ENCODE measurements at places on chromosomes 16 and 17.

- DNase-seq: no peak
These were observed 101.1 kb downstream of the MSI2 start for GRCh38 chr17:57357392-57357784.

DNA sequence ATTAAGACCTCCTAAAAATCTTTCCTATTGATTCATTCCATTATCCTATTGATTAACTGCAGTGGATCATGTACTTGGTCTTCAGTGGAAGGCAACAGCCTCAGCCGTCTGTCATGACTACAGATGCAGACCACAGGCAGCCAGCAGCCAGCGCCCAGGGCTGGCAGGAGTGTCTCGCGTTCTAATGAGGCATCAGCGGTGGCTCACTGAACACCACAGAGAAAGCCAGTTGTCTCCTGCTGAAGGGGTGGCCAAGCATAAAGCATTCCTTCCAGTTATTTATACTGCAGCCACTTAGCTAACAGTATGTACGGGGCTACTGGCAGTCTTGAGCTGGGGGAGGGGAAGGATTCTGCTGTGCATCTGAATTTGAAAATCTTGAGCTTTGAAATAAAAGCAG lies 214.3 kb downstream of the IRX3 start:
- no peak for DNase-seq

DNA sequence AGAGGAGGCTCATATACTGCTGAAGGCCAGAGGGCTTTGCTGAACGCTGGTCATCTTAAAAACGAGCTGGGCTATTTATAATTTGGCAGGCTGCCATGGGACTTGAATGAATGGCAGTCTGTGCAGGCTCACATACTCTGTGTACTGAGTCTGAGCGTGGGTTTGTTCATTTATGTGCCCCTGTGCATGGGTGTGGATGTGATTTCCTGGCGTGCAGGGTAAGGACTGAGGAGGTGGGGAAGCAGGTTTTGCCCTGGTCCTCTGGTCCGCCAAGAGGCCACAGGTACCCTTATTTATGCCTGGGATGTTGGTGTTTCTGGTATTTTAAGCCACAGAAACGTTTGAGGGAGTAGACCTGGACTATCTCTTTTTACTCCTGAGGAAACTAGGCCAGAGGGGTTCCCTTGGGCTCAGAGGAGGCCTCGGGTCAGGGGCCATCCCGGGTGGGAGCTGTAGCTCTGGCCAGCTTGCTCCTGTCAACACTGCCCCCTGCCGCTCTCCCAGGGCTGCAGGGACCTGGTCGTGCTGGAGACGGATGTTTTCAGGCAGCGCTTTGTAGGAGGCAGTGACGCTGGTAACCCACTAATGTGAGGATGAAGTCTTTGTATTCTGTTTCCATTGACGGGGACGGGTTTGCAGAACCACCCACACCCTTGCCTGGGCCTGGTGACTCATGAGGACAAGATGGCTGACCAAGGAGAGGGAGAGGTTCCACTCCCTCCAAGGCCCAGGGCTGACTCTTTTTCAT lies 184.4 kb downstream of the MSI2 start:
- DNase-seq: peak; percentile 63

GRCh38 chr17:79046916-79047280 lies 22.9 kb downstream of the C1QTNF1 start:
- no peak for DNase-seq

DNA sequence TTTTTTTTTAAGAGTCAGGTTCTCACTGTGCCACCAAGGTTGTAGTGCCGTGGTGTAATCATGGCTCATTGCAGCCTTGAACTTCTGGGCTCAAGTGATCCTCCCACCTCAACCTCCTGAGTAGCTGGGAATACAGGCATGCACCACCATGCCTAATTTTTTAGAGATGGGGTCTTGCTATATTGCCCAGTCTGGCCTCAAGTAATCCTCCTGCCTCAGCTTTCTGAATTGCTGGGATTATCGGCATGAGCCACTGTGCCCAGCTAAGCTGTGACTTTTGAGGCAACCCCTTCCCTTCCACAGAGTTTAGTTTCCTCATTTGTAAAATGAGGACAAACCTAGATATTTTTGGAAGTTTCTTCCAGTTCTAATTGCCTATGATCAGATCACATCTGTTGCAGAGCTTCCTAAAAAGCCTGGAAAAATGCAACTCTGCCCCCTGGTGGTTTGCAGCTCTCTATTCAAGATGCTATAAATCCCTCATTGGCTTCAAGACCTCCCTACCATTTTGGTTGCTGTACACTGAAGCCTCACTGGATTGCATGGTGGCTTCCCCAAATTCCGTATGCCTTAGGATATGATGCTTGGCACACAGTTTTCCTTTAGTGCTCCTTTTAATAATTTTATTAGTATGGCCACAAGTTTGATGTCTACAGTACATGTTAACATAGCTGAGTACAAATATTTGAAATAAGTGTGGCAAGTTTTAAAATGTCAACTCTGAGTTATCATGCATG lies 19.3 kb downstream of the GDE1 start:
- DNase-seq: peak; percentile 44

- no peak for DNase-seq
These were observed 11.4 kb upstream of the OR4D1 start for GRCh38 chr17:58136669-58137279.

GRCh38 chr16:52705122-52705521 lies 158.2 kb upstream of the TOX3 start:
- DNase-seq: no peak

DNA sequence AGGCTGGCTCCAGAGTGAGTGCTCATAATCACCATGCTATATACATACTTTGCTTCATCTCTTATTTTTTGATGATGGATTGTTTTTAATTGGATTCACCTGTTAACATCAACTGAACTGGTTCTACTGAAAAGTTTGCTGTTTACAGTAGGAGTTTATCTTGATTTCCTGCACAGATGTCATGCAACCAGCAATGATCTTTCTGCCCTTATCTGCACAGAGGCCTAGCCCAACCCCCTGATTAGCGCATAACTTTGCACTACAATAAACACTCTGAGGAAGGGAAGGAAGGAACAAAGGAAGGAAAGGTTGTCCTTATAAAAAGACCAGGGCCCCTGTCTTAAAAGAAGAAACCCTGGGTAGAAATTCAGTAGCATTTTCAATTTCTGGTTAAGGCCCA lies 152.9 kb downstream of the RGS9 start:
- DNase-seq: no peak

- DNase-seq: peak; percentile 74
These were observed at the start of gene RAPGEFL1 for GRCh38 chr17:40177275-40177874. Gene RAPGEFL1 (plus strand): TSS chr17:40177470. CDS start chr17:40177862, 392 bp downstream.

- no peak for DNase-seq
These were observed 21.4 kb upstream of the ARHGAP17 start for GRCh38 chr16:25036561-25036960.

GRCh38 chr16:11328172-11329070 lies 16.8 kb upstream of the RMI2 start:
- no peak for DNase-seq

- no peak for DNase-seq
These were observed 918 bp upstream of the MRM1 start for GRCh38 chr17:36600465-36600864.

GRCh38 chr16:72312828-72313227 lies 140.9 kb upstream of the PMFBP1 start:
- DNase-seq: no peak

GRCh38 chr16:75105306-75106061 lies 11.1 kb downstream of the LDHD start:
- no peak for DNase-seq

DNA sequence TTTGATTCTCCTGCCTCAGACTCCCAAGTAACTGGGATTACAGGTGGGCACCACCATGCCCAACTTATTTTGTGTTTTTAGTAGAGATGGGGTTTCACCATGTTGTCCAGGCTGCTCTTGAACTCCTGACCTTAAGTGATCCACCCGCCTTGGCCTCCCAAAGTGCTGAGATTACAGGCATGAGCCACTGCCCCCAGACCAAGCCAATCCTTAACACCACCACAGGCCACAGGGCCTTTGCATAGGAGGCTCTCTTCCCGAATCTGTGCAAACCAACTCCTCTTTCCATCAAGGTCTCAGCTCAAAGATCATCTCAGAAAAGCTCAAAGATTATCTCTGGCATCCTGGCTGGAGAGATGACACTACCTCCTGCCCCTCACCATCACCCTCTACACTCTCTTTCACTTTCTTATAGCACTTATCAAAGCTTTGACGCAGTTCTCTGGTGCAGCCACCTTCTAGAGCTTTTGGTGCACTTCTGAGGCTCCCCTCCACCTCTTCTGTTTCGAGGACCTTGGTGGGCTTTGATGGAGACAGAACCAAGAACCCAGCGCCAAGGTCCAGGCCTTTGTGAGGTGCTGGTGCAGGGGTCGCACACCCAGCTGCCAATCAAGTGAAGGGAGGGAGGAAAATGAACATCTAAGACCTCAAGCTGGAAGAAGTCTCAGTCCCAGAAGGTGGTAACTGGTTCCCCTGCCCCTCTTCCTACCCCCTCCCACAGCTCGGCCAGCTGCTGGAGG lies 23.2 kb upstream of the PHB1 start:
- no peak for DNase-seq

GRCh38 chr17:57626520-57627210 lies 118.4 kb downstream of the CCDC182 start:
- no peak for DNase-seq

- peak; percentile 76 for DNase-seq
These were observed 44.3 kb downstream of the SOCS3 start for GRCh38 chr17:78315355-78316114.

- no peak for DNase-seq
These were observed 708 bp upstream of the NFAT5 start for GRCh38 chr16:69564845-69565670.

DNA sequence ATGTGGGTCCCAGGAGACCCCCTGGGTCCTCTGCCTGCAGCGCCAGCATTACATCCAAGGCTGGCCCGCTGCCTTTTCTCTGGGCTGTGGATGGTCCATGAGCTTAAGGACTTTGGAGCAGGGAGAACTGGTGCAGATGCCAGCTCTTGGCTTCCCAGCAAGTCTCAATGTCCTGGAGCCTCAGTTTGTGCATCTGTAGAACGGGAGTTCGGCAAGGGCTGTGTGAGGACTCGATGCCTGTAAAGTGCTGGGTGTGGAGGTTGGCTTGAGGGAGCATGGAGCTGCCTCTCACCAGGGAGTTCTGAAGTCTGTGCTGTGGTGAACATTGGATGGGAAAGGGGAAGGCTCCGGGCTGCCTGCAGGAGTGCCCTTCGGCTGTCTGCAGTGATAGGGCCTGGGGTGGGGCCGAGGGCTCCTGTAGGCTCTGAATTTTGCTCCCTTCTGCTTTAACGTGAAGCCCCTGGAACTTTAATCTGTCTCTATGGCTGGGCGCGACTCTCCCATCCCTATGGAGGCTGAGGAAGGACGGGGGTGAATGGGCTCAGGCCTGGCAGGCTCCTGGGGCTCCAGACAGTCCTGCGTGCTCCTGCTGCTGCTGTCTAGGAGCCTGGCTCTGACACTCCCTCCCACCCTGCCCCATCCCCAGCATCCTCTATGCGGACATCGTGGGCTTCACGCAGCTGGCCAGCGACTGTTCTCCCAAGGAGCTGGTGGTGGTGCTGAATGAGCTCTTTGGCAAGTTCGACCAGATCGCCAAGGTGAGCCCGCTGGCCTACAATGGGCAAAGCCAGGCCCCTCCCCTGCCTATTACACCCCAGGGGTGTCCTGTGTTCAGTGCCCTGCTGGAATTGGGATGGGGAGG lies 27.9 kb downstream of the ADCY7 start:
- DNase-seq: no peak

DNA sequence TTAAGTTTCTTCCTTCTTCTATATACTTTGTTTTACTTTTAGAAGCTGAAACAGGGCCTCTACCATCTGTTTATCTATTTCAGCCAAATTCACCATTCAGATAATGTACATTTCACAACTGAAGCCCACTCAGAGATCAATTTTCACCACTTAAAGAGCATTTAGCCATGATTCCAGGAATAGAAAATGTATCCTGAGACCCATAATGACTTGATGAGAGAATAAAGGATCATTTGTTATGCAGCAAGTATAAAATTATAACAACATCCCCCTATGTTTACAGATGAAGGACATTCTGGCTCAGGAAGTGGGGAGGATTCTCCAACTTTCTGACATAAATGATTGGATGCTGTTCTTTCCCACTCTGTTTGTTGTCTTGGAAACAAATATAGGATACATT lies 962.1 kb upstream of the EEF2KMT start:
- DNase-seq: no peak

DNA sequence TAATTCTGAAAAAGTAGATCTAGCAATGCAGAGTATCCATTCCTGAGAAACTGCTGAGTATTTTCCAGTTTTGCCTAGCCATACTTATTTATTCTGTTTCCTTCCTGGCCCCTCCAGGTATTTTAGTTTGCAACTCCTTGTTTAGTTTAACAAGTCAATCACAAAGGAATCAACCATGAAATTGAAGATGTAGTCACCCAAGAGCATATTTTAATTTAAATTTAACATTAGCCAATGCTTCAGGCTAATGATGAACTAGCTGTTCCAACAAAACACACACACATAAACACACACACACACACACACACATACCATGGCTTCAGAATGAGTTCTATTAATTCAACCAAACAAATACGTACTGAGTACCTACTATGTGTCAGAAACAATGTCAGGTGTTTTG lies 332.8 kb upstream of the ERCC4 start:
- DNase-seq: no peak

DNA sequence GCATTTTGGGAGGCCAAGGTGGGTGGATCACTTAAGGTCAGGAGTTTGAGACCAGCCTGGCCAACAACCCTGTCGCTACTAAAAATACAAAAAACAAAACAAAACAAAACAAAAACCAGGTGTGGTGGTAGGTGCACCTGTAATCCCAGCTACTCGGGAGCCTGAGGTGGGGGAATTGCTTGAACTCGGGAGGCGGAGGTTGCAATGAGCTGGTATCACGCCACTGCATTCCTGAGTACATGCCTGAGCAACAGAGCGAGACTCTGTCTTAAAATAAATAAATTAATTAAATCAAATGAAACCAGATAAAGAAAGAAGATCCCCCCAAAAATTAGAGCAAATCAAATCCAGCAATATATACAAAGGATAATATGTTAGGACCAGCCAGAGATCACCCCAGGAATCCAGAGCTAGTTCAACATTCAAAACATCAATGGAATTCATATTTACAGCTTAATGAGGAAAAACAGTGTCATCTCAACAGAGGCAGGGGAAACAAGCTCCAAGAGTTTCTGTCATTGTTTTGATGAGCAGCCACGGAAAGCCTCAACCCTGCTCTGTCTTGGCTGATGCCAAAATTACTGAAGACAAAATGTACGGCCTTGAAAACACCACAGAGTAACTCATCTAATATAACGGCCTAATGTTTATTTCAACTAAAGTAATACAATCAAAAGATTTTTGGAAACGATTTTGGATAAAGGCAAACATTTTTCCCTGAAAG lies 3.7 kb downstream of the PEMT start:
- no peak for DNase-seq

DNA sequence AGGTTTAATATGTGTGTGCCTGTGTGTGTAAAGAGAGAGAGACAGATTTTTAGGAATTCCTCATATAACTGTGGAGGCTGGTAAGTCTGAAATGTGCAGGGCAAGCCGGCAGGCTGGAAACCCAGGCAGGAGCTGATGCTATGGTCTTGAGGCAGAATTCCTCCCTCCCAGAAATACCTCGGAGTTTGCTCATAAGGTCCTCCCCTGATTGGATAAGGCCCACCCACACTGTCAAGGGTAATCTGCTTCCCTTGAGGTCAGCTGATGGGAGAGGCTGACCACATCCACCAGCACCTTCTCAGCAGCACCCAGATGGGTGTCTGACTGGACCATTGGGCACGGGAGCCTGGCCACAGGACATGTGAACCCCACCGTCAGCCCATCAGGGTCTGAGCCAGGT lies 42.4 kb downstream of the C16orf95 start:
- no peak for DNase-seq

GRCh38 chr16:83807327-83807709 lies 460 bp upstream of the HSBP1 start:
- no peak for DNase-seq

- no peak for DNase-seq
These were observed 14.0 kb downstream of the ATP5PD start for GRCh38 chr17:75032720-75033280.

- DNase-seq: no peak
These were observed 87.0 kb downstream of the IRX3 start for GRCh38 chr16:54199487-54200160.
